Liver (tissue), 10 donors: ENCODE measurements at places on chromosomes 7 and 10. TPM values are rescaled to one million over a fixed set of nuclear protein-coding genes. Genes with fewer than 3 reads are reported as not detected.

The DNAJC30 gene
- 2.3 TPM for total RNA-seq

The TMEM213 gene
- not detected for total RNA-seq

The AQP1 gene
- 76.3 TPM for total RNA-seq

The MACROH2A2 gene
- total RNA-seq, result 7.2 TPM

GRCh38 chr10:11875494-11876281, 52.5 kb downstream of the PROSER2 start:
- H3K27me3 ChIP-seq, result no peaks in the 10 kb centered on the region
- H3K27ac ChIP-seq, result peak overlapping the region; percentile 90
